GM12878 (cell line): ENCODE measurements at places on chromosomes 6 and 20. TPM values are rescaled to one million over a fixed set of nuclear protein-coding genes. Genes with fewer than 3 reads are reported as not detected.

GRCh38 chr6:111113336-111114086 is 26.2 kb downstream of the SLC16A10 start:
- H3K4me3 ChIP-seq = no peak overlapping the region
- 0 out of 2 replicates have a peak, but pooled peaks cover 5% of the 10 kb centered on the region for H3K4me1 ChIP-seq
- no peaks in the 10 kb centered on the region for H3K36me3 ChIP-seq
- peaks cover 2% of the 10 kb centered on the region; the same call in 1 of the 2 replicates for H3K27me3 ChIP-seq

DNA sequence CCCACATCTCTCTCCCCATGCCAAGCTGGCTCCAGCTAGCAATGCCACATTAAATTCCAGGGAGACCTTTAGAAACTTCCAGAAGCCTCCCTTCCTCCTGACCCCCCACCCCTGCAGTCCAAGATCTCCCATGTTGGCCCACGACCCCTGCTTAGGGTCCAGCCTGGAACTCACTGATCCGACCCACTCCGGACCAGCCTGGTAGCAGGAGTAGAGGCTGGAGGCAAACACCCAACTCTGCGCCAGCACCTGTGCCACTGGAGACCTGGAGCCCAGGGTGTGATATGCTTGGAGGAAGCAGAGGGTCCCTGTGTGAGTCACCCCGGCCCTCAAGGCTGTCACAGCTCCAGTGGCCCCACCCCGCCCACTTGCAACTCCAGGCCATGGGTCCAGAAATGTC is 3.3 kb upstream of the ULBP1 start:
- H3K4me1 ChIP-seq = peaks cover 7% of the 10 kb centered on the region
- H3K36me3 ChIP-seq = no peaks in the 10 kb centered on the region
- H3K4me3 ChIP-seq = no peak overlapping the region
- no peak overlapping the region for H3K27ac ChIP-seq
- peaks cover 17% of the 10 kb centered on the region for H3K27me3 ChIP-seq

- no peak overlapping the region for H3K27ac ChIP-seq
- no peaks in the 10 kb centered on the region for H3K27me3 ChIP-seq
- no peaks in the 10 kb centered on the region; the same call in 1 of the 2 replicates for H3K4me1 ChIP-seq
- no peak overlapping the region for H3K4me3 ChIP-seq
- DNase-seq = no peak
These were observed 416.6 kb downstream of the PREX1 start for GRCh38 chr20:48411245-48411644.

DNA sequence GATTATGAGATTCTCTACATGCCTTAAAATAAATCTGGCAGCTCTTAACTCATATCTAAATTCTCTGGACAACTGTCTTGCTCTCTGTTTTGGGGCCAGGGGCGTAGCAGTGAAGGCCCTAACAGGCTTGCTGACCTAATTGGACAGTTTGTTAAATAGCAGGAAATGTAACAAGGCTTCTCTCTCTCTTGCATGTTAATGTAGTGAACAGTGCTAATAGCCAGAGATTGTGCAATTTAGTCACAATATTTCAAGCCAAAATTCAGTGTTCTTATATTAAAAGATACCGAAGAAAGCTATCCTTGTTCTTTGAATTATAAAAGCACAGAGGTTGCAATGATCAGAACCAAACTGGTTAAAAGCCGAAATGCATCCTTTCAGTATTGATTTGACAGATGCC is 3.0 kb downstream of the PPP1R3D start:
- no peak for DNase-seq
- no peak overlapping the region for H3K27ac ChIP-seq
- H3K36me3 ChIP-seq = no peaks in the 10 kb centered on the region
- peaks cover 10% of the 10 kb centered on the region for H3K4me1 ChIP-seq

GRCh38 chr6:130889423-130889822 is 62.2 kb downstream of the SMLR1 start:
- no peak overlapping the region for H3K27ac ChIP-seq
- no peaks in the 10 kb centered on the region for H3K4me1 ChIP-seq
- H3K36me3 ChIP-seq = peaks cover 6% of the 10 kb centered on the region
- DNase-seq = no peak

GRCh38 chr6:137697267-137697938 is 169.7 kb upstream of the TNFAIP3 start:
- H3K27me3 ChIP-seq = no peaks in the 10 kb centered on the region
- no peak overlapping the region for H3K4me3 ChIP-seq
- H3K4me1 ChIP-seq = peaks cover 13% of the 10 kb centered on the region
- DNase-seq = no peak

The POPDC3 gene
- not detected in 2 replicates for total RNA-seq

The HIVEP1 gene
- 37.5 and 37.7 TPM in 2 replicates for total RNA-seq
